Inflammatory macrophage (primary cell): ENCODE measurements at places on chromosomes 4 and X.

DNA sequence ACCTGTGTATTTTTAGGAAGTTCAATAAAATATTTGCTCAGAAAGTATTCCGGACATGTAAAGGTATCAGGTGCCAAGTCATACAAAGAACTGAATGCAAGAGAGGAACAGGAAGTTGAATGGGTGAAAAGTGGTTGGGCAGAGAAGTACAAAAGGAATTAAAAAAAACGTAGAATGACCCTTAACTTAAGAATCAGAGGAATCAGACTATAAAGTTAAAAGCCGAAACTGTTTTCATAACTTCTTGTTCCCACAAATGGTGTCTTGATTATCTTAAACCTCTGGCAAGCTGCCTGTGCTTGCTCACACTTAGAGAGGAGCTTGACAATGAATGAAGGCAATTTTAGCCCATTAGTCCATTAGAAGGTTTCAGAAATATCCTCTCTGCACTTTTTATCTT lies 81.6 kb upstream of the HHIP start:
- no peak for DNase-seq

GRCh38 chrX:112841114-112841819 lies 636 bp upstream of the AMOT start:
- peak; percentile 84 for DNase-seq

GRCh38 chr4:119321921-119322687 lies at the start of gene FABP2:
Gene FABP2, minus strand, starts transcription at chr4:119322138. Its CDS starts 36 bp downstream, at chr4:119322102.
- no peak for DNase-seq

- no peak for DNase-seq
Measured at GRCh38 chr4:75229806-75230570, 284.2 kb downstream of the RCHY1 start.

- no peak for DNase-seq
Measured at GRCh38 chr4:168693750-168694490, 197.1 kb downstream of the PALLD start.

- DNase-seq = no peak
Measured at GRCh38 chr4:110208419-110208818, 10.0 kb upstream of the ELOVL6 start.
